HTR-8/SVneo (cell line): ENCODE measurements at places on chromosomes 11 and 22.

DNA sequence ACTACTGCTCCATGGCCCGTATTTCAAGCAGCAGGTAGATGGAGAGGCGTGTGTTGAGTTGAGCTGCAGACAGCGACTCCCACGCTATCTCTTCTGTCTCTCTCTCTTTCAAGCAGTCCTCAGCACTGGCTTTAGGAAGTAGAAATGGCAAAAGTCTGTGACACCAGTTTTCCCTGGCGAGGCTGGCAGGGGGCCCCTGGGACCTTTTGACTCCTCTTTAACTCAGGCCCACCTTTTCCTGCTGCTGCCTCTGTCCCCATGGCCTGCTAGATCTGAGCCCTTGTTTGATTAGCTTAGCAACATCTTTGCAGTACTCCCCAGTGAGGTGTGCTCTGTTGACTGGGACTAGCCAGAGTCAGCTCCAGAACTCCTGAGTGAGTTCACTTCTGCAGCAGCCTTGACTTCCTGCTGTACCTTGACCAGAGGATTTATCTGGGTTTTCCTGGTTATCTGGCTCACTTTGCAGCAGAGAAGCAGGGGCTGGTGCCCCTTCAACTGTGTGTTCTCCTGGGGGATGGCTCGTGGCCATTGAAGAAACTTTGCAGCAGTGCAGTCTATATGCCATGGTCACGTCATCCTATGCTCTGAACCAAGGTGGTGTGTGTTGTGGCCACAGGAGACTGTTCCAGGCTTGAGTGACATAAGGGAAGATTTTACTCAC is 183.9 kb downstream of the DBX1 start:
- no peak for DNase-seq

DNA sequence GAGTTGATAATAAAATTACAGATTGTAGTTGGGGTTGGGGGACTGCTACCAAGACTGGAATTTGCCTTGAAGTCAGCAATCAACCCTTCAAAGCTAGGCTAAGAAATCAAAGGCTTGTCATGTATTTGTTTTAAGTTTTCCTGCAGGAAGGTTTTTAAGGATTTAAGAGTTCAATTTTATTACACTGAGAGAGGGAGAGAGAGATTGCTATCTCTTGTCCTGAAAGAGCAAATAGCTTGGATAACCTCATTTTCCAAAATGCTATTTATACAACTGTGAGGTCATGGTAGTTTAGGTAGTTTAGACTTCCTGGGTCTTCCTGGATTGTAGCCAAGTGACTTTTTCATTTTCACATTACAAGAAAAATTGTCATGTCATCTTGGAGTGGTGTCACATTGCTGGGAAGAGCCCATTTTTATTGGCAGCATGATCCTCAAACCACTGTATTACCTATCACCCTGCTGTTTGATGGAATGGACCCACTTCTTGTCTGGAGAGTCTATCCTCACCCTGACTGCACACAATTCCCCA is 10.1 kb upstream of the PRSS23 start:
- DNase-seq, result no peak

- peak; percentile 28 for DNase-seq
Observed at GRCh38 chr11:126544108-126545056, 188.9 kb downstream of the ST3GAL4 start.

DNA sequence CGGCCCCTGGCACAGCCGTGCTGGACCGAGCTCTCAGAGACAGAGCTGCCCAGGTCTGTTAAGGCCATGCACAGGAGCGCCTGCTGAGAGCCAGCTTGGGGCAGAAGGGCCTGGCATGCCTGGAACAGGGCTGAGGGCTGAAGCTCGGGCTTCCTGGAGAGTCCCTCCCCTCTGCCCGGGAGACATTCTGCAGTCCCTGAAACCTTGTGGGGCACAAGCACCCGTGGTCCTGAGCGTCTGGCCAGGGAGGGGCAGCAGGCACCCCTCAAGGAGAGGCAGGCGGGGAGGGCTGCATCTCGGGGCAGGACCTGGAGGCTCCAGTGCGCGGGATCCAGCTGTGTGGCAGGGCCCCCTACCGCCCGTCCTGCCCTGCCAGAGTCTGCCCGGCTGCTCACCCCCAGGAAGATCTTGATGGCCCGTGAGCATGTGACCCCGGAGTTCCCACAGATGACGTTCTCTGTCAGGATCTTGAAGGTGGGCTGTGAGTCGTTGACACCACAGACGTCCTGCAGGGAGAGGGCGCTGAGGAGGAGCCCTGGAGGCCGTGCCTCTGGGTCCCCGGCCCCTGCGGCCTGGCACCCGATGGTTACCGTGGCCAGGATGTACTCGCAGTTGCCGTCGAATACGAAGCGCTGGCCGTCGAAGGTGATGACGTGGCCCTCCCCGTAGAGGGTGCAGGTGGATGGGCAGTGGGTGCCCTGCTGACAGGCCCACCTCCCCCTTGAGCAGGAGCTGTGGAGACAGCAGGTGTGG is 10.9 kb downstream of the MUC6 start:
- DNase-seq, result no peak

- no peak for DNase-seq
Observed at GRCh38 chr11:43987384-43988039, 45.1 kb downstream of the C11orf96 start.
